ENCODE measurements at places on chromosomes 6 and 20. TPM values are rescaled to one million over a fixed set of nuclear protein-coding genes. Genes with fewer than 3 reads are reported as not detected.
A peak's percentile ranks its signal among the peaks of the same experiment; 100 is the strongest.

The SLC17A2 gene
- not detected for total RNA-seq

GRCh38 chr6:25232479-25232878 is 46.7 kb upstream of the CARMIL1 start:
- peak; percentile 80 for DNase-seq

The SIRPD gene
- not detected for total RNA-seq

DNA sequence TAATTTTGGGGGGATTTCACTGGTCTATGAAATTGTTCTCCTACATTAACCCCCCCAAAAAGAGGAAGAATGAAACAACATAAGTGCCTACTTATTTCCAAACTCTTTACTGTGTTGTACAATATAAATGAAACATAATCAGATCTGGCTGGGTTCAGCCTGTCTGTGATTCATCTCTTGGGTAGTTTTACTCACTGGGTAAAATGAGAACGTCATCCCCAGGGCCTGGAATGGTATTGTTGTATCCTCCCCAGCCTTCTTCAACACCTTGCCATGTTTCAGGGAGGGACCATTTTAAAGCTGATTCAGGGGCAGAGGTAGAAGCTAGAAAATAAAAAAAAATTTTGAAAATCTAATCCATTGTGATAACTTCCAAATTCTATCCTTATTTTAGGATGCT is 256.7 kb downstream of the PKHD1 start:
- DNase-seq = no peak

DNA sequence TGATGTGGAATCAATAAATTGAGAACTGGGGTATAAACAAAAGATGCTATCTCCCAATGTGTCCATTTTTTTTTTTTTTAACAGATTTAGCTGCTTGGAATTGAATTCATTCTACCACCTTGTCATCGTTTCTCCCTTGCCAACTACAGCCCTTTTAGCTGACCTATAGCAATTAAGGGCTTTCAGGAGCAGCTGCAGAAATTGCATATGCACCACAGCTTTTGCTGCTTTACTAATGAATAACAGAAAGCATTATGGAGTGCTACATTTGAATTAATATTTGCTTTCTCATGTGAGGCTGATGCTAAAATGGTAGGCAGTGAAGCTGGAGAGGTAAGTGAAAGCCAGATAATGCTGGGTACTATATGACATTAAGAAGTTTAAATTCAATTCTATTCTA is 5.7 kb downstream of the SESN1 start:
- DNase-seq = no peak

The PET117 gene
- total RNA-seq = 9.9 TPM

The CLVS2 gene
- not detected for total RNA-seq

The CTCFL gene
- total RNA-seq = not detected

GRCh38 chr6:18155864-18156421 is 721 bp downstream of the KDM1B start:
- DNase-seq = peak; percentile 86

The RBM24 gene
- total RNA-seq = 23.6 TPM

DNA sequence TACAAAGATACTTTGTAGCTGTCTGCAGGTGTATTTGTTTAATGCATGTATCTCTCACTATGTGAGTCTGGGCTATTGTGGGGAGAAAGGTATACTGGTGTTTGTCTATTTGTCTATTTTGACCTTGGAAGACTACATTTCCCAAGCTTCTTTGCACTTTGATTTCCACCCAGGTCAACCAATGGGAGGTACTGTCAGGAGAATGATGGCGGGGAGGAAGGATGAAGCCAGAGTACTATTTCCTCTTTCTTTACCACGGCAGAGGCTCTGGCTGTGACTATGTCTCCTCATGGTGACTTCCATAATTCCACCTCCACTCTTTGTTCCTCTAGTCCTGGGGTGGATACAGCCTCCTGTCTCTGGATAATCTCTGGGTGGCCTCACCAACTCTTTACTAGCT is 23.1 kb downstream of the LBP start:
- no peak for DNase-seq

The AHCY gene
- 35.1 TPM for total RNA-seq

The EYS gene
- total RNA-seq = not detected
